ENCODE measurements at places on chromosomes 4 and X. TPM values are rescaled to one million over a fixed set of nuclear protein-coding genes. Genes with fewer than 3 reads are reported as not detected.

DNA sequence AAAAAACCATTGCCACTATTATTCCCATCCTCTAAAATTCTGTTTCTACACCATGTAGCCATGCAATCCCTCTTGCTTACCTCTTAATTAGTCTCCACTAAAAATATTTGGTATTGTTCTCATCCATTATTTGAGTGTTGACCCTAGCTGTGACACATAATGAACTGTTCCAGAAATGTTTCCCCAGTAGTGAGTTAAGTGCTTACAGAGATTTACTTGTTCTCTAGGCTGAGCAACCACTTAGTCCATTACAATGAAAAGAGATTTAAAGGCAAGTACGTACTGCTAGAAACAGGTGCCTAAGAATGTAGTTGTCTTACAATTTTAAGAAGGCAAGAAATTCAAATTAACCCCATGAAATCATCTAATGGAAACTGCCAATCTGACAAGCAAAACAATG lies 112.7 kb upstream of the PTPN13 start:
- no peaks in the 10 kb centered on the region for H3K27me3 ChIP-seq
- H3K4me1 ChIP-seq: no peaks in the 10 kb centered on the region
- DNase-seq: no peak
- no peak overlapping the region for H3K4me3 ChIP-seq
- no peak overlapping the region for H3K27ac ChIP-seq

GRCh38 chrX:39169976-39170375 lies 368.7 kb downstream of the MID1IP1 start:
- H3K36me3 ChIP-seq: no peaks in the 10 kb centered on the region
- DNase-seq: no peak
- no peak overlapping the region for H3K27ac ChIP-seq
- no peaks in the 10 kb centered on the region for H3K4me1 ChIP-seq

DNA sequence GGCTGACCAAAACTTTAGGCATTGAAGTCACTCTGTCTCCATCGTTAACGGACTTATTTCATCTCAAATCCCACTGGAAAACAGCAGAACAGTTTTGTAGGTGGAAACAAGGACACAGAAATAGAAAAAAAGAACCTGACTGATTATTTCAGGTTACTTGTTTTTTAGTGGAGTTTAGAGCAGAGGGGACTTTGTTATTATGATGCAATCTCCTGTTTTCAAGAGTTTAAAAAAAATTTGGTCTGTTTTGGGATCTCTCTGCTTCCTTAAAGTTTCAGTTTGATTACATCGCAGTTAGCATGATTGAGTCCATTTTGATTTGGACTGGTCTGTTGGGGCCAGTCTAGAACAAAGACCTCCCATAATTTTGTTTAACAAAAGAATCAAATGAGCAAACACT lies 13.6 kb downstream of the PROM1 start:
- no peak overlapping the region for H3K4me3 ChIP-seq
- H3K4me1 ChIP-seq: no peaks in the 10 kb centered on the region
- H3K27ac ChIP-seq: no peak overlapping the region
- no peaks in the 10 kb centered on the region for H3K36me3 ChIP-seq
- H3K27me3 ChIP-seq: no peaks in the 10 kb centered on the region

DNA sequence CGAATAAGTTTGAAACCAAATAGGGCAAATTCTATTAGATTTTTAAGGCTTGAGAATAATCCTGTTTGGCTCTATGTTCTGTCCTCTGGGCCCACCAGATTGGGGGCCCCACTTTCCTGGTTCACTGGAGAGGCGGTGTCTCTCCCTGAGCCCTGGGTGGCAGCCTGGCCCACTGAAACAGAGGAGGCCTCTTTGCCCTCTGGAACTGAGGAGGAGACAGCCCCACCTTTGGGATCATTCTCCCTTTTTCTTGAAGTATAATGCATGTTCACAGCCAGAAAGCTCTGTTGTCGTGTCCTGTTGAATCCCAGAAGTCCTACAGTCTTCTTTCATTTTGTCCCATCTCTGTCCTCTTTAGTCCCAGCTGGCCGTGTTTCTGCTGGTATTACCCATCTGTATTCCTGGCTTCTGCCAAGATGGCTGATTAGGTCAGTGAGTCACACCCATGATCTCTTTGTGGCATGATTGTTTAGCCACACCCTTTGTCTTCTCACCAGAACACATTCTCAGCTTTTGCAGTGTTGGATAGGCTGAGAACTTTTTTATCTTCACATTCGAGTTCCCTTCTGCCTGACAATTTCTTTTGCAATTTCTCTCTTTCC lies 8.1 kb upstream of the TBC1D25 start:
- H3K4me1 ChIP-seq: no peaks in the 10 kb centered on the region
- H3K27me3 ChIP-seq: no peaks in the 10 kb centered on the region
- H3K27ac ChIP-seq: peak overlapping the region; percentile 63
- no peak overlapping the region for H3K4me3 ChIP-seq
- no peak for DNase-seq
- no peaks in the 10 kb centered on the region for H3K36me3 ChIP-seq

DNA sequence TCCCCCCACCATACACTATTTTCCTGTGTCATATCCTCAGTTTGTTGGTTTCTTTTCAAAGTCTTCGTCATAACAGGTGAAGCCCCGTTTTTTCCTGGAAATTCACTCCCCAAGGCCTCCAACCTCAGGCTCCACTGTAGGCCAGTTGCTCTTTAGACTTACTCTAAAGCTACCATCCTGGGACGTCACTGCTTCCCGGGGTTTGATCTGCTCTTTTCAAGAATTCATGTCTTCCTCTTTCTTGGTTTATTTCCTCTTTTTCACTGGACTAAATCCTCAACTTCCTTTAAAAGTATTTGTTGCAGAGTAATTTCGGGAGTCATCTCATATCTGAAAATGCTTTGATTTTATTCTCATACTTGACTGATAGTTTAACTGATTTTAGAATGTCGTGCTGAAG lies 6.5 kb upstream of the SERTM2 start:
- H3K4me3 ChIP-seq: no peak overlapping the region
- no peaks in the 10 kb centered on the region for H3K36me3 ChIP-seq
- H3K27ac ChIP-seq: no peak overlapping the region
- no peaks in the 10 kb centered on the region for H3K27me3 ChIP-seq
- no peak for DNase-seq

- H3K36me3 ChIP-seq: no peaks in the 10 kb centered on the region
- no peaks in the 10 kb centered on the region for H3K27me3 ChIP-seq
- no peaks in the 10 kb centered on the region for H3K4me1 ChIP-seq
Observed at GRCh38 chrX:31658360-31658759, 586.5 kb upstream of the FTHL17 start.

GRCh38 chr4:68734095-68734494 lies 63.6 kb upstream of the UGT2B15 start:
- H3K4me1 ChIP-seq: no peaks in the 10 kb centered on the region
- H3K27ac ChIP-seq: peak overlapping the region; percentile 76
- H3K27me3 ChIP-seq: no peaks in the 10 kb centered on the region
- no peak overlapping the region for H3K4me3 ChIP-seq

- H3K4me3 ChIP-seq: no peak overlapping the region
- no peaks in the 10 kb centered on the region for H3K36me3 ChIP-seq
- H3K27ac ChIP-seq: no peak overlapping the region
- H3K4me1 ChIP-seq: no peaks in the 10 kb centered on the region
Observed at GRCh38 chrX:51614353-51615012, 4.2 kb downstream of the CENPVL3 start.

DNA sequence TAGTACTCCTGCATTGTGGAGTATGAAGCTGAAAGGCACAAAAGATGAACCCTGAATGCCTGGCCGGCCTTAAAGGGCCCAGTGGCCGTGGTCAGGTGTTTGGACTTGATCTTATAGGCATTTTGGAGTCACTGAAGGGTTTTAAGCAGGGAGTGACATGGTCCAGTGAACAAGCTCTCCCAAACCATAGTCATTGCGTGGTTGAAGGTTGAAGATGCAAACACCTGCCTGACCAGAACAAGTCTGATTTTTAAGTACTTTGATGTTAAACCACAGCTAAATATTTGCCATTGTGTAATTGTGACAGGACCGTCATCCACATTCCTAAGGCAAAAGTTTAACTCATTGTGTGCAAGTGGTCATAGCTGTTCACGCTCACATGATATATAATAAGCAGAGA lies 3.3 kb downstream of the STK32B start:
- H3K4me3 ChIP-seq: no peak overlapping the region
- H3K27me3 ChIP-seq: peaks cover 22% of the 10 kb centered on the region
- H3K4me1 ChIP-seq: no peaks in the 10 kb centered on the region
- no peak overlapping the region for H3K27ac ChIP-seq
- no peak for DNase-seq
- H3K36me3 ChIP-seq: no peaks in the 10 kb centered on the region

- no peaks in the 10 kb centered on the region for H3K4me1 ChIP-seq
- H3K36me3 ChIP-seq: no peaks in the 10 kb centered on the region
- H3K27me3 ChIP-seq: no peaks in the 10 kb centered on the region
- H3K4me3 ChIP-seq: no peak overlapping the region
Observed at GRCh38 chr4:136918772-136919171, 613.5 kb downstream of the PCDH18 start.

GRCh38 chrX:128975745-128976144 lies 547.5 kb downstream of the SMARCA1 start:
- no peaks in the 10 kb centered on the region for H3K27me3 ChIP-seq
- peak; percentile 47 for DNase-seq
- no peaks in the 10 kb centered on the region for H3K36me3 ChIP-seq
- no peaks in the 10 kb centered on the region for H3K4me1 ChIP-seq
- H3K4me3 ChIP-seq: no peak overlapping the region

GRCh38 chrX:63680423-63680822 lies 104.6 kb downstream of the ARHGEF9 start:
- H3K36me3 ChIP-seq: no peaks in the 10 kb centered on the region
- H3K27ac ChIP-seq: no peak overlapping the region
- DNase-seq: no peak
- no peak overlapping the region for H3K4me3 ChIP-seq
- H3K4me1 ChIP-seq: no peaks in the 10 kb centered on the region
- H3K27me3 ChIP-seq: no peaks in the 10 kb centered on the region

DNA sequence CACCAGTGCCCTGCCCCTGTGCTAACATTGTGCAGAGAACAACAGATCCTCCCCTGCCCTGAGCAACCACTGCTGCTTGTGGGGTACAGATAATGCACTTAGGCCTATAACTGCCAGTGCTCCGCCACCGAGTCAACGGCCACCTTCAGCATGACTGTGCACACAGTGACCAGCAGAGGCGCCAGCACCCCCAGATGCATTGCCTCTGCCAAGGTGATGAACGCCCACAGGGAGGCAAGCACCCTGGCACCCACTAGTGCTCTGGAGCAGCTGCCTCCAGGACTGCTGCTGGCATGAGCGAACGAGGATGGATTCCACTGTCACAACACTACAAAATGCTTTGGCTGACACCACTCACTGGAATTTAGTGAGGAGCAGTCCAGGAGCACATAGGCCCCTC lies 38.2 kb downstream of the SPIN2B start:
- no peak overlapping the region for H3K27ac ChIP-seq
- no peak overlapping the region for H3K4me3 ChIP-seq
- no peaks in the 10 kb centered on the region for H3K27me3 ChIP-seq
- no peak for DNase-seq

- H3K36me3 ChIP-seq: no peaks in the 10 kb centered on the region
- DNase-seq: no peak
- no peak overlapping the region for H3K4me3 ChIP-seq
- no peaks in the 10 kb centered on the region for H3K27me3 ChIP-seq
Observed at GRCh38 chrX:134718966-134719317, 60.7 kb upstream of the PLAC1 start.

- no peaks in the 10 kb centered on the region for H3K36me3 ChIP-seq
- no peaks in the 10 kb centered on the region for H3K4me1 ChIP-seq
- H3K27ac ChIP-seq: no peak overlapping the region
Observed at GRCh38 chr4:94426783-94427182, 25.0 kb upstream of the PDLIM5 start.

GRCh38 chrX:104695593-104695992 lies 129.6 kb downstream of the IL1RAPL2 start:
- H3K4me1 ChIP-seq: no peaks in the 10 kb centered on the region
- no peak overlapping the region for H3K27ac ChIP-seq
- no peaks in the 10 kb centered on the region for H3K27me3 ChIP-seq

DNA sequence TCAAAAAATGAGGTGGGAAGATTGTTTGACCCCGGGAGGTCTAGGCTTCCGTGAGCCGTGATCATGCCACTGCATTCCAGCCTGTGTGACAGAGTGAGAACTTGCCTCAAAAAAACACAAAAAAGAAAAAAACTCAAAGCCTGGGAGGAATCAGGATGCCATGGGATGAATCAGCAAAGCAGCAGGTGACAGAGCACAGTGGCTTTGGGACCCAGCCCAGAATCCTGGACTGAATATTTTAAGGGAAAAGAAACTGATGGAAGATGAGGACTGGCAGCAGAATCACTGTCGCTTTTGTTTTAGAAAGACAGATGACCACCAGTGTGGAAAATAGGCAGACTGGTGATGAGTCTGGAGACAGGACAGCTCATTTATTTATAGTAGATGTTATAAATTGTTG lies 16.6 kb downstream of the S100G start:
- H3K4me3 ChIP-seq: no peak overlapping the region
- H3K27me3 ChIP-seq: no peaks in the 10 kb centered on the region
- no peak overlapping the region for H3K27ac ChIP-seq
- no peak for DNase-seq

GRCh38 chr4:183335369-183335940 lies 13.2 kb upstream of the CLDN24 start:
- no peaks in the 10 kb centered on the region for H3K36me3 ChIP-seq
- H3K4me1 ChIP-seq: no peaks in the 10 kb centered on the region
- H3K4me3 ChIP-seq: no peak overlapping the region
- no peak overlapping the region for H3K27ac ChIP-seq

DNA sequence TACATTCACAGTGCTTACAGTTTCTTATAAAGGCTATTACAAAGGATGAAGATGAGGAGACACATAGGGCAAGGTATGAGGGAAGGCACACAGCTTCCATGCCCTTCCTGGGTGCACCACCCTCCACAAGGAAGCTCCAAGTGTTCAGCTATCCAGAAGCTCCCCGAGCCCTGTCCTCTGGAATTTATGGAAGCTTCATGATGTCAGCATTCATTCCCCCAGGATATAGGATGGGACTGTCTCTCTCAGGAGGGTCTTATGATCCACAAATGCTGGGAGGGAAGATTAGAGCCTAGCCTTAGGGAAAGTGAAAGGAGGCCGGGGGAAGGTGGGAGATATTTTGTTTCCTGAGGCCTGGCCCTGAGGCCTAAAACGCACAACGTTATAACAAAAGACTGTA lies 236.0 kb downstream of the ANK2 start:
- H3K4me1 ChIP-seq: no peaks in the 10 kb centered on the region
- no peaks in the 10 kb centered on the region for H3K36me3 ChIP-seq

- no peaks in the 10 kb centered on the region for H3K4me1 ChIP-seq
- H3K27me3 ChIP-seq: no peaks in the 10 kb centered on the region
- H3K4me3 ChIP-seq: no peak overlapping the region
- no peaks in the 10 kb centered on the region for H3K36me3 ChIP-seq
- DNase-seq: no peak
Observed at GRCh38 chr4:155972098-155972497, 18.4 kb upstream of the CTSO start.

P2RY8 gene
- total RNA-seq: 1.3 TPM

DMP1 gene
- not detected for total RNA-seq

HMX1 gene
- total RNA-seq: not detected

AMTN gene
- not detected for total RNA-seq

TMEM47 gene
- 2.9 TPM for total RNA-seq

GPRIN3 gene
- 22.5 TPM for total RNA-seq

PPP2R2C gene
- 0.35 TPM for total RNA-seq

SPINK2 gene
- 0.96 TPM for total RNA-seq

GLOD5 gene
- 4.0 TPM for total RNA-seq

TLR10 gene
- total RNA-seq: 0.20 TPM

UPF3B gene
- total RNA-seq: 10.2 TPM

CNGA1 gene
- 2.6 TPM for total RNA-seq

TLR2 gene
- 2.0 TPM for total RNA-seq

RBM46 gene
- not detected for total RNA-seq
